ENCODE measurements at places on chromosomes 4 and X. TPM values are rescaled to one million over a fixed set of nuclear protein-coding genes. Genes with fewer than 3 reads are reported as not detected.

VCX3A gene
- not detected for total RNA-seq

DNA sequence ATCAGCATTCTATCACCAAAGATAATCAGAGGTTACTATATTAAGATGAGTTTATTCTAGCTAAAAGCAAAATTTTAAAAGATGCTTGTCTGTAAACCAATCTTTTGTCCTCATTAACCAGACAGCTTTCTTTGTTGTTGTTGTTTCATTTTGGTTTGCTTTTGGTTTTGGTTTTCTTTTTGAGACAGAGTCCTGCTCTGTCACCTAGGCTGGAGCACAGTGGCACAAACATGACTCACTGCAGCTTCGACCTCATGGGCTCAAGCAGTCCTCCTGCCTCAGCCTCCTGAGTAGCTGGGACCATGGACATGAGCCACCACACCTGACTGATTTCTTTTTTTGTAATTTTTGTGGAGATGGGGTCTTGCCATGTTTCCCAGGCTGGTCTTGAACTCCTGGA is 102.9 kb downstream of the COX18 start:
- no peak overlapping the region for H3K4me3 ChIP-seq
- H3K27ac ChIP-seq: no peak overlapping the region
- no peaks in the 10 kb centered on the region for H3K36me3 ChIP-seq

GRCh38 chr4:87579478-87579877 is 28.9 kb upstream of the DSPP start:
- H3K4me3 ChIP-seq: no peak overlapping the region
- H3K27me3 ChIP-seq: no peaks in the 10 kb centered on the region
- no peak for DNase-seq
- no peaks in the 10 kb centered on the region for H3K4me1 ChIP-seq
- no peaks in the 10 kb centered on the region for H3K36me3 ChIP-seq

GRCh38 chr4:13542577-13543031 is 1.7 kb downstream of the NKX3-2 start:
- peaks cover 61% of the 10 kb centered on the region for H3K4me1 ChIP-seq
- DNase-seq: no peak

GRCh38 chrX:120446498-120446897 is 22.6 kb downstream of the LAMP2 start:
- H3K4me1 ChIP-seq: no peaks in the 10 kb centered on the region
- peaks cover 66% of the 10 kb centered on the region for H3K36me3 ChIP-seq
- DNase-seq: no peak
- no peaks in the 10 kb centered on the region for H3K27me3 ChIP-seq

DNA sequence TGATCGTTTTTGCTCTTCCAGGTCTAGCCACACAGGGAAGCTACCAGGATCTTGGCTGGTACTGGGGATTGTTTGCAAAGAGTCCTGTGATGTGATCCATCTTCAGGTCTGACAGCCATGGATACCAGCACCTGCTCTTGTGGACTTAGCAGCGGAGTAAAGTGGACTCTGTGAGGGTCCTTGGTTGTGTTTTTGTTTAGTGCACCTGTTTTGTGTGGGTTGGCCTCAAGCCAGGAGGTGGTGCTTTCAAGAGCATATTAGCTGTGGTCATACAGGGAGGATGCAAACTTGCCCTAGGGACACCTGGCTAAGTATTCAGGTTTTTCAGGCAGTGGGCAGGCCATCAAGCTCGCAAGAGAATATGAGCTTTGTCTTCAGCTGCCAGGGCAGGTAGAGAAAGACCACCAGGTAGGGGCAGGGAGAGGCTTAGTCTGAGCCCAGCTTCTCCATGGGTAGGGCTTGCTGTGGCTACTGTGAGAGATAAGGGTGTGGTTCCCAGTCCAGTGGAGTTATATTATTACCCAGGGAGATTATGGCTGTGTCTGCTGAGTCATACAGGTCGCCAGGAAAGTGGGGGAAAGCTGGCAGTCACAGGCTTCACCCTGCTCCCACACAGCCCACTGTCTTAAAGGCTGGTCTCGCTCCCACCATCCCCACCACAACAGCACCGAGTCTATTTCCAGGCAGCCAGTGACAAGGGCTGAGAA is 293.7 kb downstream of the PCDH18 start:
- H3K4me1 ChIP-seq: no peaks in the 10 kb centered on the region
- H3K4me3 ChIP-seq: no peak overlapping the region
- DNase-seq: no peak
- H3K36me3 ChIP-seq: no peaks in the 10 kb centered on the region
- H3K27me3 ChIP-seq: no peaks in the 10 kb centered on the region

DNA sequence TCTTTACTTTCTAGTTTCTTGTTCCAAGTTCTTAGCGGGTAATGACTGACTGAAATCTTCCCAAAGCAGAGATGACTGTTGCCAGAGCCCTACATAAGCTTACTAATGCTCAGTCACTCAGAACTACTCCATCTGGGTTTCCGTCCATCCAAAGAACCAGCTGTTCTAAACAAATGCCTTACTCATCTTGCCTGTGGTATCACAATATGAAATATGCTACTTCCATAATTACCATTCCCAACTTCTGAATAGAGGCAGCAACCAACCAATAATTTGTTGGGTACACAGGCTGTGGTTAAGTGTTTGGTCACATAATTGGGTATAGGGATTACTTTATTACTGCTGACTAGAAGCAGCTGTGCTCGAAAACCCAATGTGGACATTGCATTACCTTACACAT is 930.2 kb upstream of the DIAPH2 start:
- H3K36me3 ChIP-seq: no peaks in the 10 kb centered on the region
- H3K4me3 ChIP-seq: no peak overlapping the region
- H3K27me3 ChIP-seq: no peaks in the 10 kb centered on the region
- no peak for DNase-seq

- H3K4me1 ChIP-seq: peaks cover 10% of the 10 kb centered on the region
- H3K36me3 ChIP-seq: no peaks in the 10 kb centered on the region
- H3K27me3 ChIP-seq: no peaks in the 10 kb centered on the region
- DNase-seq: no peak
- no peak overlapping the region for H3K4me3 ChIP-seq
Observed at GRCh38 chrX:39772057-39772832, 325.5 kb downstream of the BCOR start.

BEX5 gene
- total RNA-seq: 0.87 TPM

RPA4 gene
- 0.16 TPM for total RNA-seq

- no peaks in the 10 kb centered on the region for H3K27me3 ChIP-seq
- H3K36me3 ChIP-seq: no peaks in the 10 kb centered on the region
- no peaks in the 10 kb centered on the region for H3K4me1 ChIP-seq
- no peak overlapping the region for H3K27ac ChIP-seq
- no peak overlapping the region for H3K4me3 ChIP-seq
Observed at GRCh38 chr4:93127489-93127888, 701.1 kb upstream of the ATOH1 start.

DNA sequence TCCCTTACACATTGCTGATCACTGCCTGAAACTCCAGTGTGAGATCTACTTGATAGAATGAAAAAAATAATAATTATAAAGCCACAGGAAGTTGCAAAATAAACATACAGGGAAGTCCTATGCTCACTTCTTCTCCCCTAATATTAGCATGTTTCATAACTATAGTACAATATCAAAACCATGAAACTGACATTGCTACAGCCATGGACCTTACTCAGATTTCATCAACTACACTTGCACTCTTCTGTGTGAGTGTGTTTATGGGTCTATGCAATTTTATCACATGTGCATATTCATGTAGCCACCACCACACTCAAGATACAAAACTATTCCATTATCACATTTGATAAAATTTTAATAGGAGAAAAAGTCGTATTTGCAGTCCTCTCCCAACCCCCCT is 57.3 kb downstream of the SPINK2 start:
- no peak overlapping the region for H3K4me3 ChIP-seq
- no peak for DNase-seq
- no peaks in the 10 kb centered on the region for H3K36me3 ChIP-seq
- no peaks in the 10 kb centered on the region for H3K27me3 ChIP-seq
- peaks cover 10% of the 10 kb centered on the region for H3K4me1 ChIP-seq

ADGRG2 gene
- 0.24 TPM for total RNA-seq

ETDB gene
- total RNA-seq: not detected

GRCh38 chr4:7610022-7610670 is 175.4 kb upstream of the PSAPL1 start:
- no peak overlapping the region for H3K27ac ChIP-seq
- no peaks in the 10 kb centered on the region for H3K4me1 ChIP-seq
- H3K4me3 ChIP-seq: no peak overlapping the region
- peaks cover 4% of the 10 kb centered on the region for H3K27me3 ChIP-seq
- no peaks in the 10 kb centered on the region for H3K36me3 ChIP-seq
- no peak for DNase-seq

CTAG1A gene
- total RNA-seq: not detected

ELMOD2 gene
- 16.8 TPM for total RNA-seq

C4orf36 gene
- 1.3 TPM for total RNA-seq

DNA sequence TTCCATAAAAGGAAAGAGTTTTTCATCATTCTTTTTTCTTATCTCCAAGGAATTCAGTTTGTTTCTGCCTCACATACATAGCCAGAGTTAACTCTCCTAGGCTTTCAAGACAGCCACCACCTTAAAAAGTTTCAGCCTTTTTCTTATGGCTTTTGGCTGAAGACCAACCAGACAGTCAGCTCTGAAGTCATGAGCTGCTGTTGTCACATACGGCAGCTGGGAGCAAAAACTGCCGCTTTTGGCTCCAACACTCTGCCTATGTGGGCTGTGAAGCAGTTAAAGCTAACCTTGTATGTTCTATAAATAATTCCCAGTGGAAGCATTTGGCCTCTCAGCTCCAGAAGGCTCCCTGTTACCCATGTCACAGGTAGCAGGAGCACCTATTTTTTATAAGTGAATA is 104.1 kb downstream of the KLHL4 start:
- H3K4me1 ChIP-seq: no peaks in the 10 kb centered on the region
- no peak overlapping the region for H3K4me3 ChIP-seq
- no peaks in the 10 kb centered on the region for H3K36me3 ChIP-seq
- H3K27me3 ChIP-seq: no peaks in the 10 kb centered on the region

- no peaks in the 10 kb centered on the region for H3K4me1 ChIP-seq
- H3K27me3 ChIP-seq: no peaks in the 10 kb centered on the region
- DNase-seq: no peak
- H3K4me3 ChIP-seq: no peak overlapping the region
Observed at GRCh38 chr4:72442715-72443114, 126.3 kb downstream of the ADAMTS3 start.

DNA sequence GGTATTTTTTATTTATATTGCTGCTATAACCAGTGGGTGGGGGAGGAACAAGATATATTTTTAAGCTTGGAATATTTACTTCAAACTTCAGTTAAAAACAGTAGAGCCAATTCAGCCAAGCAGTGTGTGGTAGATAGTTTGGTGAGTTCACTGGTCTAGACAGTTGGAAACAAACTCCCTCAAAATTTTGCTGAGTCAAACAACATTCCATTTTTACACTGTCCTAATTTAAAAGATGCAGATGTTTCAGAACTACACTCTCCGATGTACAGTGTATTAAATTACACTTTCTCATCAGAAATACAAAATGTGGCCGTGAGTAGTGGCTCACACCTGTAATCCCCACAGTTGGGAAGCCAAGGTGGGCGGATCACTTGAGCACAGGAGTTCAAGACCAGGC is 23.3 kb downstream of the PRKX start:
- H3K27ac ChIP-seq: no peak overlapping the region
- no peaks in the 10 kb centered on the region for H3K27me3 ChIP-seq
- no peak for DNase-seq
- H3K4me3 ChIP-seq: no peak overlapping the region
- H3K36me3 ChIP-seq: no peaks in the 10 kb centered on the region
- no peaks in the 10 kb centered on the region for H3K4me1 ChIP-seq
